ENCODE measurements at places on chromosomes 4 and X.

GRCh38 chr4:88212253-88212561, 53.8 kb upstream of the ABCG2 start:
- no peak for DNase-seq
- H3K36me3 ChIP-seq: no peaks in the 10 kb centered on the region
- H3K4me3 ChIP-seq: no peak overlapping the region
- no peaks in the 10 kb centered on the region for H3K27me3 ChIP-seq
- H3K27ac ChIP-seq: no peak overlapping the region

DNA sequence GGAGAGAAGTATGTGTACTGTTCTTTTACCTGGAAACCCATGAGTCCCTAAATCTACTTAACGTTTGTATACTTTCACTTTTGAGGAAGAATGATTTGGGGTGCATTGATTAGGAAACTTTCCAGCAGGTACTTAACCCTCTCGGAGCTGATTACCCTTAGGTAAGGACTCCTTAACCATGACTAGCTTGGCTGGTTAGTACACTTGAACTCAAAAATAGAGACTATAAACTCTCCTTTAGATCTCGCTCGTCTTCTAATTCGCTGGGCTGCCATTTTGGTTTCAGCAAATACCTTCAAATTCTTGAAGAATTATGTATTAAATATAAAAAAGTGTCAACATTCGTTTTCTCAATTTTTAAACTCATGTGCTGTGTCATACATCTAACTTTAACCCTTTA, 2.0 kb downstream of the USP9X start:
- H3K4me3 ChIP-seq: peak overlapping the region; percentile 81
- peak overlapping the region; percentile 96 for H3K27ac ChIP-seq
- DNase-seq: no peak
- H3K36me3 ChIP-seq: no peaks in the 10 kb centered on the region
- peaks cover 9% of the 10 kb centered on the region for H3K4me1 ChIP-seq

DNA sequence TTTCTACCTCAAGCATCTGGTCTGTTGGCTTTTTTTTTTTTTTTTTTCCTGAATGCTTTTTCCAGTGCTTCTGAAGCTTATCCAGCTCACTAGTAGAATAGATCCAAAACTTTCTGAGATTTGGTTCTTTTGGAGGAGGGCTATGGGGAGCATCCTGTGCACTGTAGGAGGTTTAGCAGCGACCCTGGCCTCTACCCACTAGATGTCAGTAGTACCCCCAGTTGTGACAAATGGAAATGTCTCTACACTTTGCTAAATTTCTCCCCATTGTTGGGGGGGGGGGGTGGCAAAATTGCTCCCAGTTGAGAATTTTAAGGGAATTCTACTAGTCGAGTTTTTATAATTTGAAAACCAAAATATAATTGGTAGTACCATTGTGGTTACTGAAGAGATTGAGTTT, 23.0 kb upstream of the PPA2 start:
- H3K4me1 ChIP-seq: no peaks in the 10 kb centered on the region
- DNase-seq: no peak
- H3K36me3 ChIP-seq: no peaks in the 10 kb centered on the region
- no peak overlapping the region for H3K27ac ChIP-seq
- no peaks in the 10 kb centered on the region for H3K27me3 ChIP-seq
- H3K4me3 ChIP-seq: no peak overlapping the region

- no peak for DNase-seq
- H3K4me3 ChIP-seq: no peak overlapping the region
- H3K4me1 ChIP-seq: no peaks in the 10 kb centered on the region
- no peak overlapping the region for H3K27ac ChIP-seq
Measured at GRCh38 chr4:109411964-109412363, 21.7 kb upstream of the SEC24B start.

DNA sequence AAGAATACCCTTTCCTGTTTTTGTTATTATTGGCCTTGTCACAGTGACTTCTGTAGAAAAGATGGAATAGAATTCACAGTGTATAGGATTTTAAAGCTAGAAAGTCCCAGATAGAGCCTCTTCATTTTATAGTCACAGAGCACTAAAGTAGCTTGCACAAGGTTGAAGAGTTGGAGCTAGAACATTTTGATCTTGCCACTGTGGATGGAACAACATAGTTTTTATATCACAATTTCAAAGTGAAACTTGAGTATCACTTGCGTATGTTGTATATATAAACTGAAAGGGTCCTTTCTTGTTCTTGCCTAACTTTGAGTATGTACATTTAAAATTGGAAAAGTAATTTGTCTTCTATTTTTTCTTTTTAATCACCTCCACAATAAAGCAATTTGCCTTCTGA, 2.7 kb downstream of the USO1 start:
- peaks cover 33% of the 10 kb centered on the region for H3K4me1 ChIP-seq
- DNase-seq: no peak
- no peaks in the 10 kb centered on the region for H3K36me3 ChIP-seq
- peak overlapping the region; percentile 81 for H3K4me3 ChIP-seq
- no peaks in the 10 kb centered on the region for H3K27me3 ChIP-seq

DNA sequence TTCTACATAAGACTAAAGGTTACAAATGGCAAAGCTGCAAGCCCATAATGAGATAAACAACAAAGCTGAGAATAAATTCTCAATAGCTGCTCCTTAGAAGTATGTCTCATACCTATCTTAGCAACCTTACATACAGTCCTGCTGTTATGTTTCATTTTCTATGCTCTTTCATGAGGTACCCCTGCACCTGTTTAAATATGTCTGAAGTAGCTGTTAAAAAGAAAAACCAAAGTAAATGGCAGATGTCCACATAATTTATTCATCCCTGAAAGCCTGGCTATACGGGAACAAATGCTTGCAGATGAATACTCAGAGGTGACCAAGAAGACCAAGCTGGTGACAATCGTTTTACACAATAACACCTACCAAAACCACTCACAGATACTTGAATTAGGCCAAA, 22.5 kb downstream of the PPA2 start:
- no peak overlapping the region for H3K4me3 ChIP-seq
- no peaks in the 10 kb centered on the region for H3K27me3 ChIP-seq
- no peak overlapping the region for H3K27ac ChIP-seq
- H3K36me3 ChIP-seq: no peaks in the 10 kb centered on the region
- no peak for DNase-seq

DNA sequence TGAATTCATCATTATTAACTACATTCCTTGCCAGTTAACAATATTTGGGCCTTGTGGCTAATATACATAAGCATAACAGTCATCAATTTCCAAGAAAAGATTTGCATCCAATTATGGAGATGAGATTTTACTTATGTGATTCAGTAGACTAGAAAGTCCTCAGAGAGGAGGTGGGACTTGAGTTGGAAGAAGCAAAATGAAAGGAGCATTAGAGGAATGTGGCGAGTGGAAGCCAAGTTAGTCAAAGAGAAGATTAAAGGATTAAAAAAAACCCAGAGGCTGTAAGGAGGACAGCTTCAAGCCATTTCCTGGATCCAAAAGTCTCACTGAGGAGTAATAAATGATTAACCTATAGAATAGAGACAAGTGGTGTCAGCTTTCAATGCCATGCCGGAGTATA, 1099.4 kb upstream of the IGFBP7 start:
- no peak overlapping the region for H3K27ac ChIP-seq
- no peak for DNase-seq
- H3K36me3 ChIP-seq: no peaks in the 10 kb centered on the region
- no peaks in the 10 kb centered on the region for H3K4me1 ChIP-seq

DNA sequence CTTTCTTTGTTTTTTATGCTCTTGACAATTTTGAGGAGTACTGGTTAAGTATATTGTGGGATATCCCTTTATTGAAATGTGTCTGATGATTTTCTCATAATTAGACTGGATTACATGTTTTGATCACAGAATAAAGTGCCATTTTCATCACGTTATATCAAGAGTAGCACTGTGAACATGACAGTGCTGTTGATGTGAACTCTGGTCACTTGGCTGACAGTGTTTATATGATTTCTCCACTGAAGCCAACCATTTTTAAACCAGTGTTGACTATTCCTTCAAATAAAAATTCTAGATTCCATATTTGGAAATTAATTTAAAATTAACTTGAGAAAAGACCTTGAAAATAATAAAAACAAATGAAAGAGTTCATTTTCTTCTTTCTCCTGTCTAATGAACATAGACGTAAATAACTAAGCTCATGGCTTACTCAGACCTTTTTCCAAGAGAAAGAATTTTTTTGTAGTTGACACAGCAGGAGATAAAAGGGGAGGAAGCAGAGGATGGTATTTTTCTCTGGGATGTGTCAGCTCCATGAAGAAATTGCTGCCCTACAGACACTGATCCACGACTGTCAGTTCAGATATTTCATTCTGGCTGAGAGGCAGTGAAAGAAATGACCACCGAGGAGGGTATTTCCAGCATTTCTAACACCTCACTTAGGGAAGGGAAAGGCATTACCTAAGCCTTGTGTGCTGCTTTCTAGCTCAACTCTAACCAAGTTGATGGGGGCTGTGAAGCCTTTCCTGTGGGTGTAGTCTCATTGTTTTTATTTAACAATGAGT, 150.9 kb upstream of the ANK2 start:
- H3K4me1 ChIP-seq: no peaks in the 10 kb centered on the region
- no peaks in the 10 kb centered on the region for H3K27me3 ChIP-seq
- no peak overlapping the region for H3K27ac ChIP-seq

DNA sequence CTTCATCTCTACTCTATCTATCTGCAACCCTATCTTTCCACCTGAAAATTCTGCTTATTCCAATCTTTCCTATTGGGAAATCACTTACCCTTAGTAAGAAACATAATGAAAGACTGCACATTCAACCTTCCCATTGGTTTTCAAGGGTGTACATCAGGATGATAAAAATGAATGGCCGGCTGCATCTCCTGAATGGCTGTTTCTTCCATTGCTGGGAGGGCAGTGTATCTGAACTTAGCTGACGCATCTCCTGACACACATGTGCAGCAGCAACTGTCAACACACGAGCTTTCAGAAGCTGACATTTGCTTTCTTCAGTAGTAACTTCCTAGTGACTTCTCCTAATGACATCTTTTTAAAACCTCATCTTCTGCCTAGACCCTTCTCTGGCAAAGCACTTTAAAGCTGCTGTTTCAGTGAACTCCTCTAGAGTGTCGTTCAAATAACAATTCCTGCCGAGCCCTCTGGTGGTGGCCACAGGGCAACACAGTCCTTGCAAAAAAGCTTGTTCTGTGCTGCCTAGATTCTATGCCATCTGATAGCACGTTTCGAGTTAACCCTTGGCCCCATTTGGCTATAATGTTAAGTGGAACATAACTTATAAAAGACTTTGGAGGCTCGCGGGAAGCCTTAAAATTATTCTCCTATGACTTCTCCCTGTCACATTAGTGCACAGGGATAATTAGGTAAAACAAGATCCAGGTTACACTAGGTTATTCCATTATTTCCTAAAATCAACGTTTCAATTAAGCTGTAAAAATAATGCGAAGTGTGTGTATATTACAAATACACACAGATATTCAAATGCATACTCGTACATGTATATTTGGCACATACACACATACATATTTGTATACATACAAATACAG, 2340.7 kb downstream of the PCDH7 start:
- H3K27ac ChIP-seq: no peak overlapping the region
- H3K4me1 ChIP-seq: no peaks in the 10 kb centered on the region
- H3K27me3 ChIP-seq: no peaks in the 10 kb centered on the region
- H3K4me3 ChIP-seq: no peak overlapping the region

- DNase-seq: no peak
- peaks cover 49% of the 10 kb centered on the region for H3K4me1 ChIP-seq
- H3K27me3 ChIP-seq: no peaks in the 10 kb centered on the region
- H3K4me3 ChIP-seq: peak overlapping the region; percentile 34
Measured at GRCh38 chr4:168619266-168619631, 122.4 kb downstream of the PALLD start.

Data from thoracic aorta (tissue), 2 donors.